ENCODE measurements at places on chromosomes 3 and 15. TPM values are rescaled to one million over a fixed set of nuclear protein-coding genes. Genes with fewer than 3 reads are reported as not detected.

Gene PAK6
- total RNA-seq: not detected

Gene GOLGA6L4
- 0.69 TPM for total RNA-seq

Gene TRH
- total RNA-seq: not detected

DNA sequence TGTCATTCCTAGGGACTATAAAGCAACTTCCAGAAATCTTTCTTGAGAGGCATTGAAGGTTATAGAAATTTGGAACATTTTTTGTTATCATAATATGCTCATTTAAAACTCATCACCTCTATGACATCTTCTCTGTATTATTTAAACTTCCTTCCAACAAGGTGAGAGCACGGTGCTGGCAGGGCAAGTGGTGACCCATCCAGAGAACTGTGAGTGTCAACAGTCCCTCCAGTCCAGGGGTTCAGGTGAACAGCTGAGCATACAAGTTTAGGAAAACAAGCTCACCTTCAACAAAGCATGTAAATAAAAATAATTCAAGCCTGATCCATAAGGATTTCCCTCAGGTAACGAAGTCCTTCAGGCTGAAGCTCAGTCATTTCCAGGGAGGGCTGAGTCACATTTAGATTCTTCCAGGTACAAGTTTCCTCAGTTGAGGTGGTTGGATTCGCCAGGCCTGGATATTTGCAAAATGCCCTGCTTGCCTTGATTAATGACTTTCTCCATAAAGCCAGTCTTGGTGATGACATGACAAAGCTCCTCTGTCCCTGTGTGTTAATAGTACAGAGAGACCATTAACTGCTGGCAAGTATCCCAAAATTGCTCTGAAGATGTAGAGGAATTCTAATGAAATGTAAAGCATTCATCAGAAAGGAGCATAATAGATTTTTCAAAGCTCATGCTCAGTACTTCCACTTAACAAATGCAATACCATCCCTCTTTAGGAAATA, 263.6 kb upstream of the GADL1 start:
- peak; percentile 60 for DNase-seq

- peak; percentile 63 for DNase-seq
These were observed 8.6 kb upstream of the ST8SIA2 start for GRCh38 chr15:92385096-92385495.

DNA sequence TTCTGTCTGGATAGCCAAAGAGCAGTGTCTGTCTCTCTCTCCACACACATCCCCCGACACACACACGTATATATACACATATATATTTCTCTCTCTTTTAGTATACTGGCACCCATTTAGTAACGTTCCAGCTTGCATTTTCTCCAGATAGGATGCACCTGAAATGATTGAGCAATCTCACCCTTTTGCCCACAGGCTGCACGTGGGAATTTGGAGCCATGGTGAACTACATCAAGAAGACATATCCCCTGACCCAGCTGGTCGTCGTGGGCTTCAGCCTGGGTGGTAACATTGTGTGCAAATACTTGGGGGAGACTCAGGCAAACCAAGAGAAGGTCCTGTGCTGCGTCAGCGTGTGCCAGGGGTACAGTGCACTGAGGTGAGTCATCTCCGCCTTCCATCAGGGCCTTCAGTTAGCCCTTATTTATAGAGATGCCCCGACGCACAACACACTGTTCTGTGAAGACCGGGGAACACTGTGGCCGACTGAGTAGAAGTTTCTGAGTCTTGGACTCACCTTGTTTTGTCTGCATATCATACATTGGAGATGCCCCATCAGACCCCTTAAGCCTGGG, 45.7 kb downstream of the RLBP1 start:
- no peak for DNase-seq
